ENCODE measurements at places on chromosomes 16 and 17. TPM values are rescaled to one million over a fixed set of nuclear protein-coding genes. Genes with fewer than 3 reads are reported as not detected.

DNA sequence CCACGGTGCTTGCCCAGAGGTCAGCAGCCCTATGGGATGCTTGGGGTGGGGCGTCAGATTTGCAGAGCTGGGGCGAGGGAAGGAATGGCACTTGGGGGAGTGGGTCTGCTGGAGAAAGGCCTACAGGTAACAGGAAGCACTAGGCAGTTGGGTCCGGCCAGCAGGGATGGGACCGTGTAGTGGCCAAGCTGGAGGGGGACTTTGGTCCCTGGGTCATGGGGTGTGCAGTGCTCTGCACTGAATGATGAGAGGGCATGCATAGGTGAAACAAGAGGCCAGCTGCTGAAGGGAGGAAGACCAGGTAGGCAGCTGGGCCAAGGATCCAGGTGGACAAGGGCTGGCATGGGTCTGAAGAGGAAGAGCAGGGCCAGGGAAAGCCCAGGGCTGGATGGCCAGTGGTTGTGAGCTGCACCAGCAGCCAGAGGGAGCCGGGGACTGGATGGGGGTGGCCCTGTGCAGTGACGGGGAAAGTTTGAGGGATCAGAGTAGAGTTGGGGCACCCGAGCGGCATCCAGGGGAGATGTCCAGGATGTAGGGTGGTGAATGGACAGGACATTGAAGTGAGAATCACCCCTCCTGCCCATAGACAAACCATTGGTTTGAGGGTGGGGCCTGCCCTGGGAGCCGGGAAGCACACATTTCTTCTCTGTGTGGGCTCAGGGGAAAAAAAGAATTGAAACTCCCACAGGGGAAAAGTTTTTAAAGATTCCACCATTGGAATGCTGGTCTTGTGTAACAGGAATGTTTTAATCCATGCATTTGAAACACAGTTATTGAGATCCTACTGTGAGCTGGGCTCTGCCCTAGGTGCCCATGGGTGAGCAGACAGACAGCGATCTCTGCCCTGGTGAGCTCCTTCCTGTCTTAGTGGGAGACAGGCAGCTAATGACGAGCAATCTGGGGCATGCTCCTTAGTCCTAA lies 25.1 kb downstream of the RAI1 start:
- no peak for DNase-seq

SCARF1 gene
- total RNA-seq: 19.8 TPM

DNA sequence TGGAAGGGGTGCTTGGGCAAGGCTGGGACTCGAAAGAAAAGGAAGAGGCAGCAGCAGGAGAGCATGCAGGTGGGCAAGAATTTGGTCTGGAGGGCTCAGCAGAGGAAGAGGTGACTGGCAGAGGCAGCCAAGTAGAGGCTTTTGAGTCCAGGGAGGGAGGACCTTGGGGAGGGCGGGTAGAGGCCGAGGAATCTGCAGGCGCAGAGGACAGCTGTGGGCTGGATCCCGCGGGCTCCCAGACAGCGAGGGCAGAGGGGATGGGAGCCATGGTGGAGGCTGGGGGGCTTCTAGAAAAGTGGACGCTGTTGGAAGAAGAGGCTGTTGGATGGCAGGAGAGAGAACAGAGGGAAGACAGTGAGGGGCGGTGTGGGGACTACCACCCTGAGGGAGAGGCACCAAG lies 2.9 kb downstream of the APOBR start:
- no peak for DNase-seq

DNA sequence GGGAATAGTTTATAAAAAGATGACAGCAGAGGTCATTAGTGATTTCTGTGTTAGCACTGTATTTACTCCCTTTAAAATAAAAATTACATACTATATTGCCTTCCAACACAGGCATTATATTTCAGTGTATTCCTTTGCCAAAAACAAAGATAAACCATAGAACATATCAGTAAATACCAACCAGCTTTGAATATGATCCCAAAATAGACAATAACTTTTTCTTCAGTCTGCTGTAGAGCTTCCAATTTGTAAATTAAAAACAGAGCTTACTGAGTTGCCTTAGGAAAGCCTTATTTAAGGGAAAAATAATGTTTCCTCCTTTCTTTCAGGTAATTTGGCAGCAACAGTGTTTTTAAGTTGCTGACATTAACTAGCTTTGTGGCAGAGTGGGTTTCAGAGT lies 352.1 kb upstream of the TBX2 start:
- no peak for DNase-seq

DNA sequence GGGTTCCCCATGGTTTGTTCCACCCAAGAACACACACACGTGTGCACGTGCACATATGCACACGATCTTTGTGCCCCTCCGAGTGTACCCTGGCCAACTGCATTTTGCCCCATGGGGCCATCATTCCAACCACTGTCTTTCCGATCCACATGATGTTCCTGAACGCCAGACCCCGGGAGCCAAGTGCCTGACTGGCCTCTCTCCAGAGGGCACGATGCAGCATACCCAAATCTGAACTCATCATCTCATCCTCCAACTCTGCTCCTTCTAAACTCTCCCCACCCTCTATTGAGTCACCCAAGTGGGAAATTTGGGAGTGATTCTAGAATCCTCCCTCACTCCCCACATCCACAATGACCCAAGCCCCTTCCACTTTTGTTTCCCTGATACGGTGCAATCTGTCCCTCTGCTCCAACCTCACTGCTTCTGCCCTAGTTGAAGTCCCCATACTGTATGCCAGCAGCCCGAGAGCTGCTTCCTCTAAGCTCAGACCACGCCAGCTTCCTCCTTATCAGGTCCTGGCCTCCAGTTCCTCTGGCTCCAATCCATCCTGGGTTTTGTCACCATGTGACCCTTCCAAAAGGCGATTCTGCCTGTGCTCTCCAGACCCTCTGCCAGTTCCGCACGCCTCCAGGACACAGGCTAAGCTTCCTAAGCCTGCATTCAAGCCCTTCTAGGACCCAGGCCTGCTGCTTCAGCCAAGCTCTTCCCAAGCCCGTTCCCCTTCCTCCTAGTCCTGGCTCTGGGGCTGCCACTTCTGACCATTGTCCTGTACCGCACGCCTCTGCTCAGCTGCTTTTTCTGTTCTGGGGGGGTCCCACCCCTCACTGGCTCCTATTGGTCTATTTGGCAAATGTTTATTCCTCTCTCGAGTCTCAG lies 10.1 kb upstream of the TMEM208 start:
- no peak for DNase-seq

GRCh38 chr17:19533718-19534561 lies at the start of gene SLC47A1:
Gene SLC47A1, plus strand, starts transcription at chr17:19533854. Its CDS starts 86 bp downstream, at chr17:19533940.
- no peak for DNase-seq

ATP2A1 gene
- 0.92 TPM for total RNA-seq

DNA sequence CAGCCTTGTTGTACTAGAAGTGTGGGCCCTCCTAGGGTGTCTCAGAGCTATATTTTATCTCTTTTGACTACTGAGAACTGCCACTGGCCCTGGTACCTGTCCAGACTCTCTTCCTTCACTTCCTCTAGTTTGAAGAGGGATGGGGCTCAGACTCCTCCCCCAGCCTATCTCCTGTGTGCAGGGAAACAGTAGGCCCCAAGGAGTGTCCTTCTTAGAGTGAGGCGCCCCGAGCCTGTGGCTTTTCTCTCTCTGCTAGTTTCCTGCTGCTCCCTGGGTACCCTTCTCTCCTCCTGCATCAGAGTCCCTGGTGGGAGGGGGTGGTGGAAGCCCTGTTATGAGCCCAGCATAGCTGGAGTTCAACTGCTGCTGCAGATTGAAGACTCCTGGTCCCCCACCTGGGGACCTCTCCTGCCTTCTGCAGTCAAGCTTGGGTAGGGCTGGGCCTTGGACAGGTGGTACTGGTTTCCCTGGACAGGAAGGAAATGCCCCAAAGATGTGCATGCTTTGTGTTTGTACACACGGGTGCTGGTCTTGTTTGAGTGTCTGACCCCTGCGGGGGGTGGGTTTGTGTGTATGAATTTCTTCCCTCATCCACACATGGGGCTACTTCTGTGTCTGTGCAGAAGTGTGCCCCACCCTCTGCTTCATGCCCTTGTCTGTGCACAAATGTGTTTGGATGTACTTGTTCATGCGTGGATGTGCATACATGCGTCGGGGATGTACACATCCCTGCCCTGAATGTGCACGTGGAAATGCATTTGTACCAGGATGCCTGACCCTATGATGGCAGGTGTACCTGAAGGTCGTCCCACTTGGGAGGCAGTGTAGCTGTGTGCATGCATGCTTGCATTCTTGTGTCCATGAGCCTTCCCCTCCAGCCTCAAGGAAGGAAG lies 6.9 kb downstream of the RARA start:
- no peak for DNase-seq

DNA sequence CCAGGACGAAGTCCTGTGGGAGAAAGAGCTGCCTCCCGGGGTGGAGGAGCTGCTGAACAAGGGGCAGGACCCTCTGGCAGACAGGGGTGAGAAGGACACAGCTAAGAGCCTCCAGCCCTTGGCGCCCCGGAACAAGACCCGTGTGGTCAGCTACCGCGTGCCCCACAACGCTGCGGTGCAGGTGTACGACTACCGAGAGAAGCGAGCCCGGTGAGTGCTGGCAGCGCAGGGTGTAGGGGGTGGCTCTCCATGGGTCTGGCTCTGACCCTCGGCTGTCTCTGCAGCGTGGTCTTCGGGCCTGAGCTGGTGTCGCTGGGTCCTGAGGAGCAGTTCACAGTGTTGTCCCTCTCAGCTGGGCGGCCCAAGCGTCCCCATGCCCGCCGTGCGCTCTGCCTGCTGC lies 21.4 kb downstream of the MVP start:
- DNase-seq: no peak

DNA sequence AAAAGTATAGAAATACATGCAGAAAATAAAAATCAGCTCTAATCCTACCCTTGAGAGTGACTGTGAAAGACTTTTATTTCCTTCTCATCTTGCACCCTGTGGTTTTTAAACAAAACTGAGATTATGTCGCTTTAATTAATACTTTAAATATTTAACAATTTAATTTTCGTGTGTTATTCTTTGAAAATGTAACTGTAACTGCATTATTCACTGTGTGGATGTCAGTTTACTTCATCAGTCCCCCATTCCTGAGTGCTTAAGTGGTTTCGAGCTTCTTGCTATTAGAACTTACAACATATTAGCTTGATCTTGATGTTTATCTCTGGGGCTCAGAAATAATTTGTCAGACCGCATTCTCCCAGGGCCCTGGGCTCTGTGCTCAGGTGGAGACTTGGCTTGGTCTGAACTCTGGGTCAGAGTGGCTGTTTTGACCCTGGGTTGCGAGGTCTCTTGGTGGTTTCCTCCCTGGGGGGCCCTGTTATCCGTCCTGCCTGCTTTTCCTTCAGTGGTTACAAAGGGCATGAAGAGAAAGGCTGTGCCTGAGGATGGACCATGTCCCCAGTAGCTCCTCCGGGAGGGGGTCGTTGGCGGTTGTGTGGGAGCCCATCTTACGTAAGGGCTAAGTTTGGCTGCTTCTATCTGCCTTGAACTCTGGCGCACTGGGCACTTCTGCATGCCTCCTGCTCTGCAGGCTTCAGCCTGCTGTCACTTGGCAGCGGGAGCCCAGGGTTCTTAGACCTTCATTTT lies 25.7 kb downstream of the AKAP1 start:
- no peak for DNase-seq

DNA sequence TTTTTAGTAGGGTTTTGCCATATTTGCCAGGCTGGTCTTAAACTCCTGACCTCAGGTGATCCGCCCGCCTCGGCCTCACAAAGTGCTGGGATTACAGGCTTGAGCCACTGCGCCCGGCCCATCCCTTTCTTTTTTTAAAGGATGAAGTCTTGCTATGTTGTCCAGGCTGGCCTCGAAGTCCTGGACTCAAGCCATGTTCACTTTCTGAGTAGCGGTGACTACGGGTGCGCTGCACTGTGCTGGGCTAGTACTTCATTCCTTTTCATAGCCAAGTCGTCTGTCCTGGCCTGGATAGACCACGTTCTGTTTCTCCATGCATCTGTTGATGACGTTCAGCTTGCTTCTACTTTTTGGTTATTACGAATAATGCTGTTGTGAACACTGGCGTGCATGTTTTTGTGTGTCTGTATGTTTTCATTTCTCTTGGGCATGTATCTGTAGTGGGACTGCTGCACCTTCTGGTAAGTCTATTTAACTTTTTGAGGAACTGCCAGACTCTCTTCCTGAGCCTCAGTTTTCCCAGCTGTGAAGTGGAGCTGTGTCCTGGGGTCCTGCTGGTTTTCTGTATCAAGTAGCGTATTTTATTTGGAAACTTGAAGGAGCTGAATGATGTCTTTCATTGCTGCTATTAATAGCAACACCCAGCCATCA lies 40.0 kb upstream of the GSE1 start:
- DNase-seq: no peak

DNA sequence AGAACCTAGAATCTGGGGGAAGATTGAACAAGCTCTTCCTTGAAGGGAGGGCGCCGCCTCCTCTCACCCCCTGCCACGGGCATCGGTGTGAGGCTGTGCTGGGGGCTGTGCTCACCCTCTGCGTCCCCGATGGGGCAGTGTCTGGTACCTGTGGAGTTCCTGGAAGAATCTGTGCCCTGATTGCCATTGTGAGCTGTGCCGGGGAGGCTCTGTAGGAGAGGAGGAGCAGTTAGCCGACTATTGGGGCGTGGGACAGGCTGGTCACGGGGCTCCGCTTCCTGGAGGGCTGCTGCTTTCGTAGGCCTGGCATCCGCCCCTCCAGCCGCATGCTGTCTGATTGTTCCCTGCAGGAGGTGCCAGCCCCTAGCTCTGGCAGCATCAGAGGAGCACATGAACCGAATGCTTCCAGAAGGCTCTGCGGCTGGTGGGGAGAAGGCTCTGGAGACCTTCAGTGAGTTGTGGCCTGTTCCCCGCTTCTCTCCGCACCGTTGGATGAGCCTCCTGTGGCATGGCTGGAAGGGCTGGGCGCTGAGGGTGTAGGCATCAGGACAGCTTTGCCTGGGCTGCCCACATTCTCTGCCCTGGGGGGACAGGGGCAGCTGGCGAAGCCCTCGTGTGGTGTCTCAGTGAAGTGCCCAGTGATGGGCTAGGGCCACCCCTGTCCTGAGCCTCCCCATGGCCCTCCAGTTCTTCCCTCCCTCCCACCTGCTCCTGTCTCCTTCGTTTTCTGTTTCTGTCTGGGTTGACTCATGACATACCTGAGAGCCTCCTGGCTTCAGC lies 86.9 kb downstream of the SEC14L1 start:
- no peak for DNase-seq

GRCh38 chr16:71630808-71631207 lies 4.8 kb downstream of the MARVELD3 start:
- DNase-seq: no peak

- no peak for DNase-seq
Observed at GRCh38 chr17:4173781-4174180, 30.8 kb downstream of the CYB5D2 start.

GPR139 gene
- total RNA-seq: not detected

- DNase-seq: no peak
Observed at GRCh38 chr16:3095869-3096268, 3.2 kb downstream of the ZSCAN10 start.

CACNA1H gene
- 0.29 TPM for total RNA-seq

- no peak for DNase-seq
Observed at GRCh38 chr17:40862985-40863733, 3.9 kb downstream of the KRT12 start.

Data from epithelial cell of proximal tubule (primary cell).